Ovary (tissue), 10 donors: ENCODE measurements at places on chromosomes 3 and 15. TPM values are rescaled to one million over a fixed set of nuclear protein-coding genes. Genes with fewer than 3 reads are reported as not detected.

GRCh38 chr15:75759416-75760130, 46.9 kb upstream of the CSPG4 start:
- no peak overlapping the region for H3K4me3 ChIP-seq
- H3K27me3 ChIP-seq = no peaks in the 10 kb centered on the region
- no peak overlapping the region for H3K27ac ChIP-seq
- no peak for DNase-seq
- peaks cover 5% of the 10 kb centered on the region for H3K4me1 ChIP-seq

GRCh38 chr3:100080573-100080972, 33.7 kb downstream of the FILIP1L start:
- H3K4me1 ChIP-seq = peaks cover 11% of the 10 kb centered on the region
- H3K4me3 ChIP-seq = no peak overlapping the region
- H3K27ac ChIP-seq = no peak overlapping the region
- H3K36me3 ChIP-seq = no peaks in the 10 kb centered on the region

GRCh38 chr15:35505141-35505540, 40.8 kb downstream of the DPH6 start:
- no peaks in the 10 kb centered on the region for H3K27me3 ChIP-seq
- H3K36me3 ChIP-seq = no peaks in the 10 kb centered on the region
- H3K4me3 ChIP-seq = no peak overlapping the region
- H3K4me1 ChIP-seq = peaks cover 2% of the 10 kb centered on the region
- H3K27ac ChIP-seq = no peak overlapping the region

The ZNF280D gene
- 50.4 TPM for total RNA-seq

DNA sequence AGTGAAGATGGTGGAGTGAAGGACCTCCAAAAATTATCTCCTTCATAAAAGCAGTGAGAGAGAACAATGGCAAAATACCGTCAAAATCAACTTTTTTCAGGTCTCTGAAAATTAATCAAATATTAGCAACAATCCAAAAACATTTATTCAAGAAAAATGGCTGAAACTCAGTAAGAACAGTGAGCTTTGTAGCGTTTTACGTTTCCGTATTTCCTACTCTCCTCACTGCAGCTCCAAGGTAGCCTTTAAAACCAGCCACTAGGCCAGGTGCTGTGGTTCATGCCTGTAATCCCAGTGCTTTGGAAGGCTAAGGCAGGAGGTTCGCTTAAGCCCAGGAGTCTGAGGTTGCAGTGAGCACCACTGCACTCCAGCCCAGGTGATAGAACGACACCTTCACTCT, 38.5 kb downstream of the ATP10A start:
- no peak overlapping the region for H3K27ac ChIP-seq
- DNase-seq = no peak
- no peaks in the 10 kb centered on the region for H3K36me3 ChIP-seq
- no peaks in the 10 kb centered on the region for H3K4me1 ChIP-seq

GRCh38 chr3:72903004-72903403, 15.2 kb downstream of the GXYLT2 start:
- peaks cover 13% of the 10 kb centered on the region for H3K4me1 ChIP-seq
- no peak for DNase-seq
- no peaks in the 10 kb centered on the region for H3K36me3 ChIP-seq
- H3K27ac ChIP-seq = no peak overlapping the region

DNA sequence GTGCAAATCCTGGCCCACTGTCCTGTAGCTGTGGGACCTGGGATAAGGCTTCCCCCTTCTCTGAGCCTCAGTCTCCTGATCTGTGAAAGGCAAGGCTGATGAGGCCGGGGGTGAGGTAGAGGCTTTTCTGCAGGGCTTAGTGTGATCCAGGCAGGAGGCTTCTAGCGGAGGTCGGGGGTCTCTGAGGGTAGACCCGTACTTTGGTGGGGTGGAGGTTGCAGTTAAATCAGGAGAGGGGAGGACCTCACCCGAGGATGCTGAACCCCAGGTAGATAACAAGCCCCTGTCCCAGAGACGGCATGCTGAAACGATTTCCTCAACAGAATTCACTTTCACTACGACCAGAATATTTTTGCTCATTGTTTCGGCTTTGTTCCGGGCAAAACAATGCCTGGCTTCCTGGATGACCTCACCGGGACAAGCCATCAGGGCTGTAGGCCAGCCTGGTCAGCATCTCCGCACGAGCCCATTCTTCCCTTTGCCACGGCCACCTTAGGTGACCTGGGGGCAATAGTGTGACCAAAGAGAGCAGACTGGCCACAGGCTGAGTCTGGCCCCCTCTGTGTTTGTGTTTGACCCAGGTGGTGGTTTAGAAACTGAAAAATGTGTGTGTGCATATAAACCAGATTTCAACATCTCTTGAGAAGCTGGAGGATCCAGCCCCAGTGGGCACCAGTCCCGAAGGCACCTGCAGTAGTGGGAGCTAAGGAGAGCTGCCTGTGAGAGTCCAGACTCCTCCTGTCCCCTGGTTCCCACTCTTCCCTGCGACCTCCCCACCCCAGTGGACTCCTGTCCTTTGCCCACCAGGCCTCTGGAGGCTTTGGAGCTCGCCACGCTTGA, 33.0 kb downstream of the SLC6A6 start:
- peaks cover 48% of the 10 kb centered on the region for H3K4me1 ChIP-seq
- H3K36me3 ChIP-seq = no peaks in the 10 kb centered on the region

The GPR62 gene
- 0.51 TPM for total RNA-seq

DNA sequence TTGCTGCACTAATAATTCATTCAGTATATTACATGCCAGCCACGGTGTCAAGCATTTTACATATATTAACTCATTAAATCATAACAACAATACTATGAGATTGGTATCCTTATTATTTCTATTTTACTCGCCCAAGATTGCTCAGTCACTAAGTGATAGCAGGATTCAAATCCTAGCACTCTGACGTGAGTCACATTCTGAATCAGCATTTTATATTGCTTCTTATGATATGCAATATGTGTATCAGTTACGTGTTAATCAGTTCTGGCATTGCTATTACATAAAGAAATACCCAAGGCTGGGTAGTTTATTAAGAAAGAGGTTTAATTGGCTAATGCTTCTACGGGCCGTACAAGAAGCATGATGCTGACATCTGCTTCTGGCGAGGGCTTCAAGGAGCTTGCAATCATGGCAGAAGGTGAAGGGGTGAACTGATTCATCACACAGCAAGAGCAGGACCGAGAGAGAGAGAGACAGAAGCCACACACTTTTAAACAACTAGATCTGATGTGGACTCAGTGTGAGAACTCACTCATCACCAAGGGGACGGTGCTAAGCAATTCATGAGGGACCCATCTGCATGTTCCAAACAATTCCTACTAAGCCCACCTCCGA, 166.5 kb upstream of the TMCO5A start:
- no peak overlapping the region for H3K27ac ChIP-seq
- H3K4me1 ChIP-seq = no peaks in the 10 kb centered on the region
- H3K4me3 ChIP-seq = no peak overlapping the region
- no peak for DNase-seq

The ONECUT1 gene
- total RNA-seq = not detected

The GRM7 gene
- not detected for total RNA-seq

The MAP3K13 gene
- total RNA-seq = 40.5 TPM

The CHRD gene
- total RNA-seq = 18.9 TPM
